Cardiac septum (tissue), 1 donor: ENCODE measurements at places on chromosomes 3 and 15. TPM values are rescaled to one million over a fixed set of nuclear protein-coding genes. Genes with fewer than 3 reads are reported as not detected.

The RAD51 gene
- 0.51 TPM for total RNA-seq

The TMOD2 gene
- total RNA-seq: 8.3 TPM

The ADAMTS7 gene
- 17.8 TPM for total RNA-seq

The SNAPC5 gene
- 32.0 TPM for total RNA-seq

The TIGIT gene
- 0.32 TPM for total RNA-seq

The BCL2A1 gene
- total RNA-seq: 1.1 TPM

The C3orf85 gene
- not detected for total RNA-seq

The TXNRD3 gene
- total RNA-seq: 5.1 TPM

The XCR1 gene
- total RNA-seq: not detected
